ENCODE measurements at places on chromosomes 4 and X.

- DNase-seq = no peak
Measured at GRCh38 chr4:163556177-163556576, 61.7 kb downstream of the TMA16 start.

- DNase-seq = no peak
Measured at GRCh38 chr4:74278490-74278889, 29.8 kb upstream of the EPGN start.

GRCh38 chrX:74534569-74535038 is 79.8 kb downstream of the RLIM start:
- no peak for DNase-seq

GRCh38 chrX:117839544-117839943 is 277.1 kb downstream of the KLHL13 start:
- no peak for DNase-seq

DNA sequence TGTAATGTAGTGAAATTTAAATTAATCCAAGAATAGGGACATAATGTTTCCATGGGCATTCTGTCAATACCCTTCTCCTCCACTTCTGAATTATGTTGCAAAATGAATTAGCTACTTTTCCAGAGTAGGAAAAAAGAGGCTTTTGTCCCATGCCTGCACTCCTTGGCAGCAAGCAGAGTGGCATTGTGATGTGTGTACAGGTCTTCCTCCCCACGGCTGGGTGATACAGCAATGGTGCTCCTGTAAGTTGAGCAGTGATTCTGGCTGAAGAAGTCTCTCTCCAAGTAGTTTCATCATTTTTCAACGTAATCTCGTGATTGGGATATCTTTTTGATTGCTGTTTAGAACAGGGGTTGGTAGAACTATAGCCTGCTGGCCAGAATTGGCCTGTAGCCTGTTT is 59.9 kb downstream of the KIT start:
- DNase-seq = no peak

DNA sequence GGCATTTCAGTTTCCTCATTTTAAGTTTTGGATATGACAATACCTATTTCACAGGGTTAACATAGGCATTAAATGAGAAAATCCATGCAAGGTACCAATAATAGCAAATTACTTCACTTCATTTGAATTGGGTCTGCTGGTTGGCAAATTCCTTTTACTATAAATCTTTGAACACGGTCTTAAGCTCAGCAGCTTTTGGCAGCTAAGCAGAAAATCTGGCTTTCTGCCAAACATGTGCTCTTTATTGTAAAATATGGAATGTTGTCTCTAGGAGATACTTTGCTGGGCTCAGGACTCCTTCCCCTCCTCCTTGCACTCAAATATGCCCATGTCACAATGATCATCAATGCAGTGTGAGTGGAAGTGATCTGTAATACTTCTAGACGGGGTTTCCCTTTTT is 16.8 kb upstream of the DMP1 start:
- DNase-seq = no peak

GRCh38 chrX:13545726-13546125 is 23.7 kb upstream of the EGFL6 start:
- no peak for DNase-seq

DNA sequence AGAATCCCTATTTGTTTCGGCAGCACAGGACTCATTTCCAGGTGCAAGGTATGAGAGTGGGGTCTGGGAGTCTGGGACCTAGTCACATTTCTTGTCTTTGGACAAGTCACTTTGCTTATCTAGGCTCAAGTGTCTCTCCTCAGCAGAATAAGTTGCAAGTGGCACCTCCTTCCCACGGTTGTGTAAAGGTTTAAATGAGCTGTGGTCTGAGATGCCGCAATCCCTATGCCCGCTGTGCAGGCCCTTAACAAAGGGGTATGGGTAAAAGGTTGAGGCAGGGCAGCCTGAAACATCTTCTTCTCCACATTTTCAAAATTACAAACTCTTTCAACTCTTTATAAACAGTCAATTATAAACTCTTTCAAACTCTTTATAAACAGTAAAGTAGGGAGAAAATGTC is 93.7 kb downstream of the RTL5 start:
- no peak for DNase-seq

DNA sequence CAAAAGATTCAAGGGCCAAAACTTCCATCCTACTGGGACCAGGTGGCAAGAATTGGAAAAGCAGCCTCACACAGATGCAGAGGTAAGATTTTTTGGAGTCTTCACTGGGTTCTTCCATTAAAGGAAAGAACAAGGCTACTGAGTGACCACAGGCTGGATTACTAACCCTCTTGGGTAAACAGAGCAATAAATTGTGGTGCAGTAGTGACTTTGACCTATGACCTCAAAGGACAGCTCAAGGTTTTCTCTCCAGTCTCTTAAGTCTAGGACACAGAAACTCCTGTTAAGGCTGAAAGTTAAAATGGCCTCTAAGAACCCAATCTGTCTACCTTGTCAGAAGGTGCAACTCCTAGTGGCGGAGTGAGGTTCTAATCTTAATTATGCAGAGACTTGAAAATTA is 464.9 kb downstream of the SMARCA1 start:
- no peak for DNase-seq

Data from GM12892 (cell line).